ENCODE measurements at places on chromosomes 4 and X.

DNA sequence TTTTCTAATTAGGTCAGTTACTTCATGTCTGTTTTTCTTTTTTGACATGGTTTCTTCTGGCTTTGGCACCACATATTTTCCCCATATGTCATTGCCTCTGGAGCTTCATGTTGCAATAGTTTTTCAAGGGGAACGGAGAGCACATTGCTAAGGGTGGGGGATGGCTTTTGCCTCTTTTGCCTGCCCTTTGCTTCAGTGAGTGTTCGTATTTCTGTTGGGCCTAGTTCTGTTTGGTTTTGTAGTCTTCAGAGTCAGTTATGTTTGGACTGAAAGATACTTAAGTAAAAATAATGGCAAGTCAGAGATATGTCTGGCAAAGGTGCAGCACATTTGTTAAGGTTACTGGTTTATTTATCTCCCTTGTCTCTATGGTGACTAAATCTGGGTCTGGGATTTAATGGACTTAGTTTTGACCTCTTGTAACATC is 29.1 kb downstream of the FHL1 start:
- no peak for DNase-seq

DNA sequence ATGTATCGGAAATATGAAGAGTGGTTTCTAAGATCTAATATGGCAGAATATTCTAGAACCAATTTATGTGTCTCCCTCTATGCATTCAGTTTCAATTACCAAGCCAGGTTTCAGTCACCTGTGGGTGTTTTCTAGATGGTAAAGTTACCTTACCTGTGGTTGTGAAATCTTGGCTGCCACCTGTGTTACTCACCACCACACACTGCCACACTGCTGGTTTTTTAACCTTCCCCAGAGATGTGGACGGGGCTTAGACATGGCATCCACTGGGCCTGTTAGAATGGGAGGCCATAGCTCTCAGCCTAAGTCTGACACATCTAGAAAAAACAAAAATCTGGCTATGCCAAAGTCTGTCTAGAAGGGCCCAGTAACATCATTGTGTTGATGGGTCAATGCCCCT is 896.5 kb upstream of the PABPC4L start:
- DNase-seq = no peak

GRCh38 chr4:110617646-110618580 is 5.0 kb downstream of the PITX2 start:
- DNase-seq = no peak

- no peak for DNase-seq
Measured at GRCh38 chr4:27775156-27775555, 914.5 kb downstream of the STIM2 start.

GRCh38 chr4:13970349-13970748 is 342.8 kb upstream of the BOD1L1 start:
- DNase-seq = no peak

DNA sequence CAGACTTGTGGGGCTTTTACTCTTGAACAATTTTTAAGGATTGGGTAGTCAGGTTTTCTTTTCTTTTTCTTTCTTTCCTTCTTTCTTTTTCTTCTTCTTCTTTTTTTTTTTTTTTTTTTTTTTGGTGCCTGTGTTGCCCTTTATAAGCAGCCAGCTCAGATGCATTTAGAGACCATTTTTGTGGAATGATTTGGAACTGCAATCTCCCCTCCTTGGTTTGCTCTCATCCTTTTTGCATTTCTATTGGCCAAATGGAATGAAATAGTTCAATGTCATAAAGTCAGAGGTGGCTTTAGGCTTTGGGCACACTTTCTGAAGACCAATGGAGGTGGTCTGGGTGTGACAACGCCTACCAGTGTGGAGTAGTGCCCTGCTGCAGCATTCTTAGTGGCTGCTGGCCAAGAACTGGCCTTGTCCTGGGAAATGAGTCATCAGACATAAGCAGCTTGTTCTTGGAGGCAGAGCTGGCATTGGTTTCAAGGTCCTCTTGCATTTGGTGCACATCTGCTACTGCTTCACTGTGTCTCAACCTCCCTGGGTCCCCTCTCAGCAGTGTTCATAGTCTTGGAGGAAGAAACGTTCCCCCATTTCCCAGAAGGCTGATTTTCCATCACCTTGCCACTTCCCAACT is 84.5 kb downstream of the CT47B1 start:
- DNase-seq = no peak

DNA sequence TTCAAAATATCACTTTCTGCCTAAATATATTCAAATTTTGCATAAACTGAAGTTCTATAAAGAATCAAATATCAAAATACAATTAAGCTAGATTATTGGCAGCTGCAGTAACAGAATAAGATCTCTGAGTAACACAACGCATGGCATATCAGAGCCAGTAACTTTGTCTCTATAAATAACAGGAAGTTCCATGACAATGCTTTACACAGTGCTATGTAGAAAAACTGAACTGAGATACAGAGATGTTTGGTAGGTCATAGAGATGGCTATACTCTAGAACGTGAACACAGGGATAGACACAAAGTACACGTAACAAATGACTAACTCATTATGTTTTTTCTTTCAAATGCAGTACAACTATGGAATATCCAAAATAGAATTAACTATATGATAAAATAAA is 18.2 kb downstream of the UBE2D3 start:
- DNase-seq = no peak

DNA sequence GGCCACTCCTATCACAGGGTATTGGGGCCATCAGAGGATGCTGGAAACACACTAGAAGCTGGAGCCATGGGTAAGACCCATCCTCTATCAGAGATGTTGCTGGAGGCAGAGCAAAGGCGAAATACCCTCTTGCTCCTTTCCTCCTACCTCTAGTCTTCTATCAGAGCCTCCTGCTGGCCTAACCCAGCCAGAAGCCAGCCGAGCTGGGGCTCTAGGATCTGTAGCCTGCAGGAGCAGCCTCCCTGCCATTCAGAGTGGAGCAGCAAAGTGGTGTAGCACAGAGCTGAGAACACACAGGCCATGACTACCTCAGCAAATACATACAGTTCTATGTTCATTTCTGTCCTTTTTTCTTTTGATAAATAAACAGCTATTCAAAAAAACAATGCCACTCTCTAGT is 35.7 kb downstream of the GATB start:
- DNase-seq = no peak
